Activated CD8-positive, alpha-beta memory T cell treated with anti-CD3 and anti-CD28 coated beads for 24 hours (primary cell): ENCODE measurements at places on chromosomes 2 and 18.
A peak's percentile ranks its signal among the peaks of the same experiment; 100 is the strongest.

GRCh38 chr2:237059155-237059875 lies 26.4 kb upstream of the COPS8 start:
- no peak for DNase-seq

DNA sequence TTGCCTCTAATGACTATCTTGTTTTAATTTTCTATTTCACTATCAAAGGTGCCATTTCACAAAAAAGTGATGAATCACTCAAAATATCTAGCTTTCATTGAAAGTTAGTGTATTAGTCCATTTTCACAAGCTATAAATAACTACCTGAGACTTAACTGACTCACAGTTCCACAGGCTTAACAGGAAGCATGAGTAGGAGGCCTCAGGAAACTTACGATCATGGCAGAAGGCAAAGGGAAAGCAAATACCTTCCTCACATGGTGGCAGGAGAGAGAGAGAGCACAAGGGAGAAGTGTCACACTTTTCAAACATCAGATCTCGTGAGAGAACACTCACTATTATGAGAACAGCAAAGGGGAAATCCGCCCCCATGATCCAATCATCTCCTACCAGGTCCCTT lies 1220.4 kb upstream of the ZEB2 start:
- no peak for DNase-seq

DNA sequence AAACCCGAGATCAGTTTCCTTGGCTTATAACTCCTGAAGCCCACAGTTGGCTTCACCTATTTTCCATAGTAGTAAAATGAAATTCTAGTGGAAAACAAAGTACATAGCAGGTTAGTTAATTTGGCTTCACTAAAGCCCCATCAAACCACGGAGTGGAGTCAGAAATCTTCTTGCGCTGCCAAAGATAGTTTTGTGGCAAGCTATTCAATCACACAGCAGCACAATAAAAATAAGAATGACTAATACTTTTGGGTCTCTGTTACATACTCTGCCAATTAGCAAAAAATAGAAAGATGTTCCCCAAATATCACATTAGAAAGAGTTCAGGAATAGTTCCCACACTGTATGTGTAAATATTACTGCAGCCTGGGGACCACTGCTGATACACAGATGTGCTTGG lies 175.2 kb upstream of the NOL4 start:
- no peak for DNase-seq

- no peak for DNase-seq
Observed at GRCh38 chr18:71249791-71250190, 960.9 kb downstream of the SOCS6 start.

- DNase-seq: no peak
Observed at GRCh38 chr18:51361130-51361860, 163.8 kb upstream of the MEX3C start.

DNA sequence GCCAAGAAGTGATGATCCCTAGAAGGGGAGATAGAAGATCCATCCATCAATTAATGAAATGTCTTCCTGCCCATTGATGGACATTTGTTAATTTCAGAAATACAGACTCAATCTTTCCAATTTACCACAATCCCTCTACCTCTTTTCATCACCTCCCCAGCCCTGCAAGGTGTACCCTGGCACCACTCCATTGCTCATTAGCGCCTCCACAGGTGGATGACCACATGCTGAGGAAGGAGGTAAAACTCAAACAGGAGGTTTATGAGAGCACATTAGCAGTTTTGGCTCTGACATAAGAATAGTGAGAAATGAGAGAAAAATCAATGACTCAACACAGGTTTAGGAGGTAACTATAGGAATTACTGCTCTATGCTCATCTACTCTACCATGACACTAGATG lies 208.0 kb downstream of the C1D start:
- DNase-seq: no peak

- DNase-seq: no peak
Observed at GRCh38 chr2:115484486-115484885, 1042.0 kb downstream of the DPP10 start.

- no peak for DNase-seq
Observed at GRCh38 chr18:71630696-71631095, 913.4 kb downstream of the CBLN2 start.

GRCh38 chr2:45892425-45892745 lies 240.9 kb downstream of the PRKCE start:
- no peak for DNase-seq

- DNase-seq: no peak
Observed at GRCh38 chr2:214051585-214051984, 359.3 kb upstream of the VWC2L start.

DNA sequence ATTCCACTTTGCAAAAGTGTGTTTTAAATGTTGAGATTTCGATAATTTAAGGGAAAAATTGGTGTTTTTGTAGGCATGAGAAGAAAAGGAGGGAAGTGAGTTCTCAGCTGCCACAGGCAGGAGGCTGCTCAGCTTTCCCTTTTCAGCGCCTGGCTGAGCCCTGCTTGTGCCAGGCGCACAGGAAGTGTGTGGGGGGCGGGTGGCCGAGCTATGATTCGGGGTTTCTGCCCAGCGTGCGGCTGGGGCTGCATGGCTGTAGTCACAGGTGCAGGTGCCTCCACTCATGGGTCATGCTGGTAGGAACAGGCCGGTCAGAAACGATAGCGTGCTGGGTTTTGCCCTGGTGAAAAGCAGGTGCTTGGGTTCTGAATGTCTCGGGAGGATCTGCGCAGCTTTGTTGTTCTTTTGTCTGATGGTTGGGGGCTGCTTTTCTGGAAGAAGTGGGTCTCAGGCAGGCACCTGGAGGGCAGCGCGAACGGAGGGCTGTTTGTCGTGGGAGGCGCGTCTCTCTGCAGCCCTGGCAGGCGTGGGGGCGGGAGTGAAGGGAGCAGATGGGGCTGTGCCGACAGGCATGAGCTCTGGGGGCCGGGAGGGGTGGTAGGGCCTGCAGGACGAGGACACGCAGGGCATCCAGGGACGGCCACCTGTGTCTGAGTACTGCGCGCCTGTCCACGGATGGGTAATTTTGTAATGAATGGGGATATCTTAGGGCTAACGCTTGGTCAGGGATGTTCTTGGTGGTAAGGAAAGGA lies 2.1 kb downstream of the KCNG2 start:
- DNase-seq: no peak

GRCh38 chr2:8255448-8255800 lies 426.4 kb upstream of the ID2 start:
- no peak for DNase-seq

DNA sequence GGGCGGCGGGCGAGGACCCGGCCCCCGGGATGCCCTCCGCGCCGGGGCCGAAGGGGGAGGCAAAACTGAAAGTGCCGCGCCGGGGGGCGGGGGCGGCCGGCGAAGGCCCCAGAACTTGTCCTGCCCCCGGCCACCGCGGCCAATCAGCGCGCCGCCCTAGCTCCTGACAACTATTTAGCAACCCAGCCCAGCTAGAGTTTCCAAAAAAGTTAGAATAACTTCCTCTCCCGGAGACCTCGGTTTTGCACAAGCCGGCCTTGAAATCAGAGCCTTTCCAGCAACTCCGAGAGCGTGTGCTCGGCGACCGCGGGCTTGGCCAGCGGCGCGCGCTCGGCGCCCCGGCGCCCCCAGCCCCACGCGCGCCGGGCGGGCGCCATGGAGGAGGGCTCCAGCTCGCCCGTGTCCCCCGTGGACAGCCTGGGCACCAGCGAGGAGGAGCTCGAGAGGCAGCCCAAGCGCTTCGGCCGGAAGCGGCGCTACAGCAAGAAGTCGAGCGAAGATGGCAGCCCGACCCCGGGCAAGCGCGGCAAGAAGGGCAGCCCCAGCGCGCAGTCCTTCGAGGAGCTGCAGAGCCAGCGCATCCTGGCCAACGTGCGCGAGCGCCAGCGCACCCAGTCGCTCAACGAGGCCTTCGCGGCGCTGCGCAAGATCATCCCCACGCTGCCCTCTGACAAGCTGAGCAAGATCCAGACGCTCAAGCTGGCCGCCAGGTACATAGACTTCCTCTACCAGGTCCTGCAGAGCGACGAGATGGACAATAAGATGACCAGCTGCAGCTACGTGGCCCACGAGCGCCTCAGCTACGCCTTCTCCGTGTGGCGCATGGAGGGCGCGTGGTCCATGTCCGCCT lies at the start of gene TWIST2:
Gene TWIST2, plus strand, starts transcription at position 245 of the 850 bp plus-strand sequence. Its CDS starts 131 bp downstream, at position 376.
- no peak for DNase-seq

DNA sequence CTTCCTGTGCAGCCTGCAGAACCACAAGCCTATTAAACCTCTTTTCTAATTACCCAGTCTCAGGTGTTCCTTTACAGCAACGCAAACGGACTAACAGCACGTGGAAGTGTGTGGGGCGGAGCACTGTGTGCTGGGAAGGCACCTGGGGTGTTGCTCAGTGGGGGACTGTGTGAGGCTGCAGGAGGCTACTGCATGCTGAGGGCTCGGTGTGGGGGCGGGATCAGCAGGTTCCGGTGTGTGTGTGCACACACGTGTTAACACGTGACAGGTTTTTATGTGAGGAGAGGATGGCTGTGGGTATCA lies 58.9 kb downstream of the ANKMY1 start:
- no peak for DNase-seq

- no peak for DNase-seq
Observed at GRCh38 chr2:119650206-119650605, 28.8 kb upstream of the TMEM177 start.

DNA sequence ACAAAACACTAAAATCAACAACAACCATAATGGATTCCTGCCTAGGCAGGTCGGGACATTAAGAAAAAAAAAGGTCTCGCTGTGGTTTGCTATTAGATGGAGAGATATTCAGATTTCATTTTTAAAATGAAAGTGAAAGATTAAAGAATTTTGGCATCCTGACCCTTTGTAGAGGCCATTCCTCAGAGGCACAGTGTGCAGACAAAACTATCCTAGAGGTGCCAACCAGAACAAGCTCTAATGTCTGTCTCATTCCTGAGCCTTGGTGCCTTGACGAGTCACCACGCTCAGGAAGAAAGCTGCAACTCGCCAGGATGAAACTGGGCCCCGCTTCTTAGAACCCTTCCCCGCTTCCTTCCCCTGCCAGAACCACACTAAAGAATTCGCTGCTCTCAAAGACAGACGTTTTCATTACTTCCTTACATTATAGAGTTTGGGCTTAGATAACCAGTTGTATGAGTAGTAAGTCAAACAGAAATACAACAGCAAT lies 156.0 kb downstream of the TGIF1 start:
- DNase-seq: peak; percentile 69

- no peak for DNase-seq
Observed at GRCh38 chr2:231299267-231299666, 96.2 kb upstream of the B3GNT7 start.

DNA sequence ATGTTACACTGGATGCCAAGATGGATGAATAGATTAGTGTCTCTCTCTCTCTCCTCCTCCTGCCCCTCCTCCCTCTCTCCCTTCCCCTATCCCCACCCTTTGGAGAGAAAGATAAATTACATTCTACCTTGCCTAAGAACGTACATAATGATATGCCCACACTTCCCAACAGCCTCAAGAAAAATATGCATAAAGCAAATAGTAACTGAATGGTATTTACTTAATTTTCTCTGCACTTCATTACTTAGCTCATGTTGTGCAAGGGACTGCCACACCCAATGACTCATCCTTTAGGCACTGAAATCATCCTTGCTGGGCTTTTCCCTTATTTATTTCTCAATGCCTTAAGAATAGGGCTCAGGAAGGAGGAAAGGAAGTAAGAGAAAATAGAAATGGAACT lies 137.3 kb upstream of the PID1 start:
- DNase-seq: no peak

DNA sequence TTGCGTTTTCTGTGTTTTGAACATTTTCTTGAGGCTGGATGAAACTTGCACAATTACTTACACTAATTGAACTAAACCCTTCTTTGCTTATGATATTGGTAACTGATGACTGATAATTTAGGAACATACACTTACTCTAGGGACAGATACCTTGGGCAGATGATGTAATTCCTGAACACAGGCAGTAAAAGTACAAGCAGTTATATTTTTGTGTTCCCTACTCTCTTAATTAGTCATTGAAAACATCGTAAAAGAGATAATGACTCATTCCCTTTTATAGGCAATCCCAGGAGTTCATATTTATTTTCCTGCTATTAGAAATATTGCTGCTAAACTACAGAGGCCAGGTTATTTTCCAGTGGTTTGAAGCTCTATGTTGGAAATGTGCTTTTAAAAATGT lies 46.4 kb downstream of the CCDC85A start:
- no peak for DNase-seq

DNA sequence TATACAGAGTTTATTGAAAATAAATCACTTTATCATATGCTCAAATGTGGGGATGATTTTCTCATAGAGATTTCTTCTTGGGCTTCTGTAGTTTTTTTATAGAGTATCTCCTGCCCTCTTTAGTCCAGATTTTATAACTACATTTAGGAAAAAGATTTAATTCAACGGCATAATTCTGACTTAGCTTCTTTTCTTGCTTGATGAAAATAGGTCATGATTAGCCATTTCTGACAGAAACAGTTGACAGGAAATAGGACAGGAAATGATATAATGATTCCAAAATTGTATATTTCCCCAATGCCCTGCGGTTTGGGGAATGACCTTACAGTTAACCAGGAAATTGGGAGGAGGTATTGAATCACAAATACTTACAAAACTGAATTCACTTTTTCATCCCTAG lies 1531.9 kb upstream of the ACVR2A start:
- no peak for DNase-seq

GRCh38 chr2:215019521-215020145 lies 118.8 kb downstream of the ABCA12 start:
- DNase-seq: no peak

- DNase-seq: no peak
Observed at GRCh38 chr2:212135739-212136138, 402.9 kb downstream of the ERBB4 start.

DNA sequence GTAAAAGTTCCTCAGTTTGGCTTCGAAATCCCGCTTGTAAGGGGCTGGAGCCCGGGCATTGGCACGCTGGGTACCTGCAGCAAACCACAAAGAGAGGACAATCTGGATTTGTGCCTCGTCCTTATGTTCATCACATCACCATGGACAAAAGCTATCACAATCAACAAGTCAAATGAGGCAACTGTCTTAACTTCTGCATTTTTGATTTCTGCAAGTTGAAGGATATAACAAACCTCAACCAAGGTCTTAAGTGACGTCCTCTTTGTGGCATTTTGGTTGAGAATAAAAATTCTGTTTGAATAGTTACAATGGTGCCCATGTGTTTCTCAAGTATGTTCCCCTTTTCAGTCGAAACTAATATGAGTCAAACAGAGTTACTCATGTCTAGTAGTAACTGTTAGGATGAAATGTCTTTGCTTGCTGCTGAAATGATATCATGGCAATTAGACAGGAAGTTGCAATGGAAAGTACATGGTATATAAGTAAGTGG lies 70.8 kb upstream of the STK17B start:
- DNase-seq: no peak

- DNase-seq: peak; percentile 60
Observed at GRCh38 chr2:88671786-88672427, 19.6 kb upstream of the RPIA start.

DNA sequence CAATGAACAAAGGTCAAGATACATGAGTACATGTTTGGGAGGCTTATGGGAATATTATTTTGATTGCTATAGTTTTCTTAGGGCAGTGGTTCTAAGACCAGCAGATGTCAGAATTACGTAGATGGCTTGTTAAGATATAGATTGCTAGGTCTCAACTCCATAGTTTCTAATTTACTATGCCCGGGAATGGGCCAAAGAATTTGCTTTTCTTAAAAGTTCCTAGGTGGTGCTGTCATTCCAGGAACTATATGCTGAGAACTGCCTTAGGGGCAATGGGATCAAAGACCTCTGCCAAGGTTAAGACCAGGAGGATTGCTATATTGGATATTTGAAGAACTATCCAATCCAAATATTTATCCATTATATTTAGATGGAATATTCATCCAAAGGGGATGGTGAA lies 141.8 kb downstream of the FSIP2 start:
- DNase-seq: no peak

GRCh38 chr18:48348739-48349138 lies 60.4 kb downstream of the ZBTB7C start:
- DNase-seq: no peak

GRCh38 chr18:27428120-27428519 lies 243.0 kb upstream of the CHST9 start:
- DNase-seq: no peak
